NCI-H1092 treated with DMSO at 0.1 percent for 48 hours (cell line): ENCODE measurements at places on chromosomes 16 and 17.

- no peak for DNase-seq
Measured at GRCh38 chr17:50147841-50148225, 2.6 kb downstream of the PPP1R9B start.

GRCh38 chr16:49354991-49355390 is 18.6 kb upstream of the C16orf78 start:
- DNase-seq, result no peak

GRCh38 chr16:58306327-58306726 is 11.5 kb upstream of the PRSS54 start:
- no peak for DNase-seq

DNA sequence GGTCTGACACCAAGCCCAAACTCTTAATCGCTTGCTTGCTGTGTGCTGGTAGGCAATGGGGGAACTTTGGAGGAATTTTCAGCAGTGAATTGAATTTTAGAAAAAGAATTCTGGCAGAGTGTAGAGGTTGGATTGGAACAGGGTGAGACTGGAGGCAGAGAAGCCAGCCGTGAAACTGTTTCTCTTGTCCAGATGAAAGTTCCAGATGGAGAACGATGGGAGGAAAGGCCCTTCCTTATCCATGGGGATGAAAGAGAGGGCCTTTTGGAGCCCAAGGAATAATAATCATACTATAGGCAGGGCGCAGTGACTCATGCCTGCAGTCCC is 26.0 kb downstream of the NEUROD2 start:
- no peak for DNase-seq

DNA sequence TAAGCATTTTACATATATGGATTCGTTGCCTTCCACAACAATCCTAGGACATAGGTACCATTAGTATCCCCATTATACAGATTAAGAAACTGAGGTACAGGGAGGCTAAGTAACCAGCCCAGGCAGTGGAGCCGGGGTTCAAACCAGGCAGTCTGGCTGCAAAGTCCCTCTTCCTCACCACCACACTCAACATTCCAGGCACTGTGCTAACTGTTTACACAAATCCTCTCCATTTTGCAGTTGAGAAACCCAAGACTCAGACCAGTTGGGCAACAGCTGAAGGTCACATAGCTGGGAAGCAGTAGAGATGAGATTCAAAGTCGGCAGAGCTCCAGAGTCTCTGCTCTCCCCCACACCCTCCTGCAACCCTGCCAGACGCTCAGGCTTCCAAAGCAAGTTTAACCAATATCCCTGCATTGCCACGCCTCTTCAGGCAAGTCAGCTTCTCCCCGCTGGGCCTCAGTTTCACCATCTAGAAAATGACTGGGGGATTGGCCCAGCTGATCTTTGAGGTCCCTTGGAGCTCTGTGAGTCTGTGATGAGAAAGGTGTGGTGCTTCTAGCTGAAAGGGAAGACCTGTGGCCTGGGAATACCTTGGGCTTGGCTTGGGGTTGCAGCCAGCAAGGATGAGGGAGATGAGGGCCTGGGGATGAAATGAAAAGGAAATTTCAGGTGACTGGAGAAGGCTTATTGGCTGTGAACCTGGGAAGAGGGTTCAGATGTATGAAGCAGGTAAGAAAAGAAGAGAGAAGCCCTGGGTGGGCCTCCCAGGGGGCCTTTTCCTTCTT is 14.0 kb downstream of the CCR7 start:
- no peak for DNase-seq

DNA sequence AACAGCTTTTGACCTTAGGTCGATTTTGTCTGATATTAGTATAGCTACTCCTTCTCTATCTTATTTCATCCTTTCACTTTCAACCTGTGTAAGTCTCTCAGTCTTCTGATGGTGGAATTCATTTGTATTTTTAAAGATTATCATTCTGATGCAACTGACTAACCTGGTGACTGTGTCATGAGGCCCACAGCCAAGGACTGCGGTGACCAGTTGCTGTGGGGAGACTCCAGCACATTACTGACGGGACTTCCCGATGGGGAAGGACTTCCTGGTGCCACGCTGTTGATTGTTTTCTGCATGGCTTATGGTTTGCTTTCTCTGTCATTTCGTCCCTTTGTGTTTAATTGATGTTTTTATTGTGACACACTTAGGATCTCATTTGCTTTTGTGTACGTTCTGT is 34.2 kb downstream of the RMI2 start:
- no peak for DNase-seq
